ENCODE measurements at places on chromosomes 6 and 20.

- DNase-seq: no peak
Observed at GRCh38 chr6:45665859-45666258, 288.1 kb upstream of the SUPT3H start.

- DNase-seq: no peak
Observed at GRCh38 chr6:157723376-157723775, 99.7 kb upstream of the SNX9 start.

DNA sequence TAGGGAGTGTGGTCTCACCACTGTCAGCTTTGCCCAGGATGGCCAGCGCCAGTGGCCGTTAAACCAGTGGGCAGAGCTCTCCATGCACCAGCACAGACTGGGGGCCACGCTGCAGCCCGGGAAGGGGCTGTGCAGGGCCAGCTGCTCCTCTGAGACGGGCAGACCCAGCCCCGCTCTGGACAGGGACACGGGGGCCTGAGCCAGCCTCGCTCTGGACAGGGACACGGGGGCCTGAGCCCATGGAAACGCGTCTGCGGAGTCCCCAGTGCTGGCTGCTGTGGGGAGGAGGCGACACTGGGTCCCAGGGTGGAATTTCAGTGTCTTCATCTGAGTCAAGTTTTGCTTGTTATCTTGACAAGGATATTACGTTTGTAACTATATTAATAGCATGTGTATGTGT, 402.7 kb downstream of the CDH4 start:
- no peak for DNase-seq

- DNase-seq: no peak
Observed at GRCh38 chr20:53087037-53087777, 115.0 kb downstream of the TSHZ2 start.

DNA sequence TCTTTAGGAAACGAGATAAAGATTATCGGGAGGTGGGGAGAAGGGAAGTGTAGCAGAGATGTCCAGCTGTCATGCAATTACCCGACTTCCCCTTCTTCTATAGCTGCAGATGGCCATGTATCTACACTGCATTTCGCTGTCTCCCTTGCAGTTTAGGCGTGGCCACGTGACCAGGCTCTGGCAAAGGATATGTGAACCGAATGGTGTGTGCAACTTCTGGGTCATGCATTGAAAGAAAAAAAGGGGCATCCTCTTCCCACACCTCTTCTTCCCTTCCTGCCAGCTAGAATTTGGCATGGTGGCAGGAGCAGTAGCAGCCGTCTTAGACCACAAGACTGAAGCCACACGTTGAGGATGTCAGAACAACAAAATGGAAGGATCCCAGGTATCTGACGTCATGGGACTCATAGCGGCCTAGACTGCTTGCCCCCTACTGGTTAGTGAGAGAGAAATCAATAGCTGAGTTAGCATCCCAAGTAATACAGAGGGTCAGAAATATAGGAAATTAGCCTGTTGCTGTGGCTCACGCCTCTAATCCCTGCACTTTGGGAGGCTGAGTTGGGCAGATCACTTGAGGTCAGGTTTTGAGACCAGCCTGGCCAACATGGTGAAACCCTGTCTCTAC, 32.8 kb downstream of the TCF15 start:
- DNase-seq: no peak

- DNase-seq: no peak
Observed at GRCh38 chr6:78559056-78559455, 308.3 kb upstream of the IRAK1BP1 start.

DNA sequence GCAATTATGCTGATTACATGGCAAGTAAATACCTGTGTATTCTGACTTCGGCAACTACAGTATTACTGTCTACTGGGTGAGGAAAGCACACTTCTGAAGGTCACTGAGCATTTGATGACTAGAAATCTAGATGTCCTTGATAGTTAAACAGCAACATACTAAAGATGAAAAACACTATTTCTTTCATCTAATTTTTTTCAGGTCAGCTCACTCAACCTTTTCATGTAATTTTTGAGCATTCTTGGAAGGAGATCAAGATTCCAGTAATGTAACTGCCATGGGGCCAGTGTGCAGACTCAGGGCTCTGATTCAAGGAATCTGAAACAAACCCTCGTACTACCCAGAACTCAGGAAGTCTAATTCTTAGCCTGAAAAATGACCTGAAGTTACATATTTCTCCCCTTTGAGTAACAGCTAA, 222.6 kb upstream of the TAB2 start:
- no peak for DNase-seq

GRCh38 chr20:40741507-40742106, 52.6 kb upstream of the MAFB start:
- DNase-seq: no peak

GRCh38 chr6:160050022-160050421, 71.6 kb upstream of the SLC22A1 start:
- no peak for DNase-seq

DNA sequence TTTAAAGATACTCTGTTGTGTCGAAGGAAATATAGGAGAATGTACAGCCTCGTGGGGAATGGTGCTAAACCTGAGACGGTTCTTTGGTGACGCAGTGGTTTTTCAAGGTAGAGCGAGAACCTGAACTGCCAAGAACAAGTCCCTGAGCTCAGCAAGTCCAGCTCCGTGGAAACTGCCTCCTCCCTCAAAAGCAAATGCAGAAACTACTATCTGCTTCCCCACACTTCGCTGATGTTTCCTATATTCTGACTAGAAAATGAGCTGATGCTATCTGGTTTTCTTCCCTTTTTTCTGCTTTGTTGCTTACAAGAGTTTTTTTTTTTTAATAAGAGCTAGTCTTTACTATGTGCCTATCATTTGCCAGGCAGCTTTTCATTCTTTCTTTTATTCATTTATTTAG, 85.3 kb upstream of the LY86 start:
- no peak for DNase-seq

- DNase-seq: no peak
Observed at GRCh38 chr6:119289651-119290050, 59.9 kb downstream of the MAN1A1 start.

DNA sequence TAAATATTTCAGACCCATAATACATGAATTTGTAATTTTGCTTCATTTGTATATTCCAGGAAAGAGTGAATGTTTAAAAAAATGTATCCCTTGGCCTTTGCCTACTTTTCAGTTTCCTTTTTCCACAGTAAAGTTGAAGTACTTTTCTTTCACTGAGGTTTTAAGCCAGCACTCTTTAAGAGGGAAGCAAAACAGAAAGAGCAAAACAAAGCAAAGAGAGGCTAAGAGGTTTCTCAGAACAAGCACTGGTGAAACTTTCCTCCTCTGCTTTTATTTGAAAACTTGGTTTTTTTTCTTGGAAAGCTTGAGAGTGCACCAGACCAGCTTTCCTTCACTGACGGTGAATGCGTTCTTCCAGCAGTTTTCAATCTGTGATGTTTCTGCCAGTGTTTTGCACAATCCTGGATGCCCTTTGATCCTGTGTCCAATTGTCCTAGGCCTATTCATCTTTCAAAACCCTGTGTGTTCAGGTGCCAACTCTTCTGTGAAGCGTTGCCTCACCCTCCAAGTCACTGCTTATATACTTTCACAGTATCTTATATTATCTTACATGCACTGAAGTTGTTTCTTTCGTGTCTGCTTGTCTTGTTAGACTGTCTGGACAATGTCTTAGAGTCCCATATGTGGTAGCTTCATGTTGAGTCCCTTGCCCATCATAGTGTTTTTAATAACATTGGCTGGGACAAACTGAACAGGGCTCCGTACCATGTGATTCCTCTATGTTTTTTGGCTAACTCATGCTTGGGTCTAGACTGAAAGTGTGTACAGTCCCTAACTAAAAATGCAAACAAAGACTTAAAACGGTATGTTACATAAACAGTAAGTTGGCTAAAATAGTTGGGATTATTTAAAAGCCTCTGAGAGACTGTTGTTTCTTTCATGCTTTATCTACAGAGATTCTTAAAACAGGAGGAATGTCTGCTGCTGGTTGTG, 1.9 kb downstream of the RNF217 start:
- DNase-seq: no peak

- no peak for DNase-seq
Observed at GRCh38 chr20:35561268-35561667, 19.4 kb downstream of the ERGIC3 start.

GRCh38 chr6:36752886-36753506, 55.4 kb downstream of the RAB44 start:
- DNase-seq: no peak

- DNase-seq: no peak
Observed at GRCh38 chr6:14919038-14919670, 326.7 kb upstream of the JARID2 start.

DNA sequence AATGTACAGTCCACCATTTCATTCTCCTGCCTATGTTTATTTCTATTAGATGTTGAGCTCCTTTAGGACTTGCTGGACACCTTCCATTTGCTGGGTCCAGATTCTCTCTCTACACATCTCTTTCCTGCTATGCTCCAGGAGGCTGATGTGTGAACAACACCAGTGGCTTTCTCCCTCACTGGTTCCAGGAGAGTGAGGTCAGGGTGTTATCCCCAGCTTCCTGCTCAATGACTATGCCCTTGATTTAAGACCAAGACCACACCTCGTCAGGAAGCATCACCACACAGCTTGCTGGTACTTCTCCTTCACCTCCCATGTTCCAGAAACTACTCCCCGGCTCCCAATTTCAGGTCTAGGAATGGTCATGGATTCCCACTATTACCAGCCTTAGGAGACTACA, 31.3 kb upstream of the E2F3 start:
- DNase-seq: no peak

DNA sequence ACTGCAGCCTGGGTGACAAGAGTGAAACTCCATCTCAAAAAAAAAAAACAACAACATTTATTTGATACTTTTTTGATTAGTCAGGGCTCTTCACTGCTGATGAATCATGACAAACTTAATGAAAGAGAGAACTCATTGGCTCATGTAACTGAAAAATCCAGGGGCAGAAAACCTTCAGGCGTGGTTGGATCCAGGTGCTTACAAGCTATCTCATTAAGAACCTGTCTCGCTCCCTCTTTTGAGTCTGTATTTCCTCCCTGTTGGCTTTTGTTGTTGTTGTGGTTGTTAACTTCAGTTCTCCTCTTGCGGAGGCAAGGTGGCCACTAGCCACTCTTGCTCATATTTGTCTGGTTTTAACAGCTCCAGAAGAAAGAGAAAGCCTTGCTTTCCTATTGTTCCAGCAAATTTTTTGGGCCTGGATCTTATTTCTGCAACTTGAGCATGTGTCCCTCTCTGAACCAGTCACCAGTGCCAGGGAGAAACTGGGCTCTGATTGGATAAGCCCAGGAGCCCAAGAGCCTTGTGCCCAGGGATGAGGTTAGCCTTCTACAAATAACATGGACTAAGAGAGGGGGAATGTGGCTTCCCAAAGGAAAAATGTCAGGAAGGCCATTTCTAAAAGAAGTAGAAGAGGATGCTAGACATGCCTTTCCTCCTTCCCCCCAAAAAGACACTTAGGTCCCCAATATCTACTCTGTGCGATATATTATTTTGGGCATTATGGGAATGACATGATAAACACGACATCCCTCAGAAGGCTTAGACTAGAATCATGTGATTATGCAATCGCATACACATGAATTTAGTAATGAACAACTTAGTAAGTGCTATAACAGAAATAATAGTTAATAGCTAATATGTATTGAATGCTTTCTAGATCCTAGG, 64.5 kb downstream of the PHACTR2 start:
- DNase-seq: no peak

DNA sequence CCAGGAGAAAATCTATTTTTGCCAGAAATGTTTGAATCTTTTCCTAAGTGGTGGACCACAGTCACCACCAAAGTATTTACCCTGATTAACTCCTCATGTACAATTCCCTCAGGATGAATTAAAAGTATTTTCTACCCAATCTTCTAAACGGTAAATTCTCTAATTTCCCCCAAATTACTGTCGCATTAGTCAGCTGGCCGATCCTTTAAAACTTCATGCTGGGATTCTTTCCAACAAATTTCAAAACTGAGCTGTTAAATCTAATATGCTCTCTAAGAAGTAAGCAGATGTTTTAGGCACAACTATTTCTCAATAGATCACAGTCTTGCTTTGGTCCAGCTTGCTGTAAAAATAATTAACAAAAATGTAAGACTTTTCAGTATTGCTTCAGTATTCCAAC, 447.2 kb downstream of the FRK start:
- no peak for DNase-seq

DNA sequence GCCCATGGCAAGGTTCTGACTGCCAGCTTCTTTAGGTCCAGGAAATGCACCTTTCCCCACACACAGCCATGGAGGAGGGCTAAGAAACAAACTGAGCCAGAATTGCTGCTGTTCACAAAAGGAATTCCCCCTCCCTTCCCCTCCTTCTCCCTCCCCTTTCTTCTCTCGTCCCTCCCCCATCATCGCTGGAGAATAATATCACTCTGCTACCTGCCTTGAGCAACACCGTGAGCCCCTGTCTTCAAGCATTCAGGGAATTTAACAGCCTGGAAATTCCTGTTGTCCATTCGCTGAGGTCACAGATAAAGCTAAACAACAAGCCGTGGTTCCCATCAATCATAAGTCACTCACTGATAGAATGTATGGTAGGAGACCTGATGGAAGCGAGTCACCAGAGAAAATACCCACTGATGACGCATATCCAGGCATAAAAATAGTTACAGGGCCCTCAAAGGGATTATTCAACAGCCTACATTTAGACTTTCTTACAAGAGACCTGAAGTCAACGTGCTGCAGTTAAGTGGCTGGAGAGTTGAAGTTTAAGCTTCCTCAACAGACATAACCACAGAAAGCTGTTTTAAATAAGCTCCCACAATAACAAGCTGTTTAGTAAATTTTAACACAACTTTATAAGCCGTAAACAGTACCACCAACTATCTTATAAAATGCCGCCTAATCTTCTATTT, 59.7 kb downstream of the HIVEP2 start:
- no peak for DNase-seq

DNA sequence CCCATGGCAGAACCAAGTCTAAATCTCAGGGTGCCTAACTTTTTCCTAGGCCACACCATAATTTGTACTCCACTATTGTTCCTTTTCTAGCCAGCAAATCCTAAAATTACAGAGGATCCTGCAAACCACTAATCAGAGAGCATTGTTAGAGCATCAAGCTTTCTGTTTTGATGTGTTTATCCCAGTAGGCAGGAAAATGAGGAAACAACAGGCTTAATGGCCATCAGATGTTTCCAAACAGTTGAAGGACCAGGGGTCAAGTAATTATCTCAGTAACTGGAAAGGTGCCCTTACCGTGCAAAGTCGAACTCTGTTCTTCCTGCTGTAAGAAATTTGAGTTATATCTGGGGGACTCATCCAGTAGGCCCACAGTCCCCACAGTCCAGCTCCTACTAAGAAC, 58.7 kb downstream of the RALY start:
- no peak for DNase-seq

- no peak for DNase-seq
Observed at GRCh38 chr6:15475261-15475660, 187.6 kb downstream of the DTNBP1 start.

DNA sequence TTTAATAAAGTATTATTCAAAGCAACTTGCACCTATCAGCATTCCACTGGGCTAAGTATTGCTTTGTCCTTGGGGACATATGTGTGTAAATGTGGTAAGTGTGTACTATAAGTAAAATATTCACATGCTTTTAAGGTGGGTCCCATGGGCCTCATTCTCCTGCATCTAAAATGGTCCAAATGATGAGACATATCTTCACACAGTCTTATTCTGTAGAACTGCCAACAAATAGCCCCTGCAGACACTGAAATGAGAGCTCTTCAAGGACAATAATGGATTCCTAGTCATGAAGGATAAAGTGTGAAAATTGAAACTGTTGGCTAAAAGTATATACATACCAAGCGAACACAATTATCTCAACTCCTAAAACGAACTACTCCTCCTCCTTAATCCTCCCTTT, 81.8 kb downstream of the SMLR1 start:
- no peak for DNase-seq

GRCh38 chr20:34268851-34269636, 27.8 kb downstream of the ASIP start:
- peak; percentile 3 for DNase-seq

GRCh38 chr6:132401618-132402285, 477 bp upstream of the MOXD1 start:
- DNase-seq: no peak

Data from stimulated activated CD4-positive, alpha-beta T cell treated with anti-CD3 and anti-CD28 coated beads, Interleukin-15, amount 100 ng/mL, for 1 hour (primary cell).